Ecto neural progenitor cell (in vitro differentiated cells): ENCODE measurements at places on chromosomes 12 and 14.

- no peak for DNase-seq
Measured at GRCh38 chr12:12507121-12507520, 55.5 kb downstream of the DUSP16 start.

DNA sequence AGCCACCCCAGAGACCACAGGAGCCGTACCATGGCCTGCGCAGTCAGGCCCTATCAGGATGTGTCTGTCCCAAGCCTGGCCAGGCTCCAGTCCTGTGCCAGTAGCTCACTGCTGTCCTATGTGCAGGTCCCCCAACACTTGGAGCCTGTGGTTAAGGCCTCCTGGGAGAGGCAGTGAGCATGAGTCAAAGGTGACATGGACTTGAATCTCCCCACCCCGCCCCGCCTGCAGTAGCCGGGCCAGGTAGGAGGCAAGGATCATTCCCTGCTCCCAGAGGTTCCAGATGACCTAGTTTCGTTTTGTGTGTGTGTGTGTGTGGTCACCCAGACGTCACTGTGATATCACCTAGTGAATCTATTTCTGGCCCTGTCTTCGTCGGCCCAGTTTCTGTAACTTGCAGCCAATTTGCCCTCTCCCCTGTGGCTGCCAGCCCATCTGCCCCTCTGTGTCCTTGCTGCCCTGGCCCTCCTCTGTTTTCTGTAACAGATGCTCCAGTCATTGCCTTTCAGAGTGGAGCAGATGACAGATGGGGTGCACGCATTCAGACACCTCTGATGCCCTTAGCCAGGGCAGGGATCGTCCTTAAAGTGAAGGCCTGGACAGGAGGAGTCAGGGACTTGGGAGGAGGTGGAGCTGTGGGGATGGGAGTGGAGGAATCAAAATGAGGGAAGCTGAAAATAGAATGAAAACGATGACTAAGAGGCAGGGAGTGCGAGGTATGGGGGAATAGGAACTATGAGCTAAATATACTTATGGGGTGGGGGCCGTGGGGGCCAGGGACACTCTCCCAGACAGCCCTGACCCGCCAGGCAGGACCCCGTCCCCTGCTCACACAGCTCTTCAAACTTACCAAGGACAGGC lies 37.4 kb downstream of the SLC6A12 start:
- DNase-seq: no peak

DNA sequence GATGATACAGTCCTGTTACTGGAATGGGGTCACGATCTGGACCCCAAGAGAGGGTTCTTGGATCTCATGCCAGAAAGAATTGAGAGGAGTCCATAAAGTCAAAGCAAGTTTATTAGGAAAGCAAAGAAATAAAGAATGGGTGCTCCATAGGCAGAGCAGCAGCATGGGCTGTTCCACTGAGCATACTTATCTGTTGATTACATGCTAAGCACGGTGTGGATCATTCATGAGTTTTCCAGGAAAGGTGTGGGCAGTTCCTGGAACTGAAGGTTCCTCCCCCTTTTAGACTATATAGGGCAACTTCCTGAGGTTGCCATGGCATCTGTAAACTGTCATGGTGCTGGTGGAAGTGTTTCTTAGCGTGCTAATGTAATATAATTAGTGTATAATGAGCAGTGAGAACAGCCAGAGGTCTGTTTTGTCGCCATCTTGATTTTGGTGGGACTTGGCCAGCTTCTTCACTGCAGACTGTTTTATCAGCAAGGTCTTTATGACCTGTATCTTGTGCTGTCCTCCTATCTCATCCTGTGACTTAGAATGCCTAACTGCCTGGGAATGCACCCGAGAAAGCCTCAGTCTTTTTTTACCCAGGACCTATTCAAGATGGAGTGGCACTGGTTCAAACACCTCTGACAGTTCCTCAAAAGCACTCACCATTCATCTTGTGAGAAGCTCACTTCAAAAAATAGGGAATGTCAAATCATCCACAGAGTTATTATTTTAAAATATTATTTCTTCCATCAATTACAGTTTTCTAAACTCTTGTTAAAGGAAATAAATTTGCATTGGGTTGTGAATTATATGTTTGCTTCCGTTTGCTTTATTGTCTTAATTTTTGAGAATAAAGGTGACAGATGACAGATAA lies 1358.8 kb upstream of the TMEM132C start:
- no peak for DNase-seq

- peak; percentile 39 for DNase-seq
Measured at GRCh38 chr12:49535921-49536525, 2.8 kb upstream of the KCNH3 start.

DNA sequence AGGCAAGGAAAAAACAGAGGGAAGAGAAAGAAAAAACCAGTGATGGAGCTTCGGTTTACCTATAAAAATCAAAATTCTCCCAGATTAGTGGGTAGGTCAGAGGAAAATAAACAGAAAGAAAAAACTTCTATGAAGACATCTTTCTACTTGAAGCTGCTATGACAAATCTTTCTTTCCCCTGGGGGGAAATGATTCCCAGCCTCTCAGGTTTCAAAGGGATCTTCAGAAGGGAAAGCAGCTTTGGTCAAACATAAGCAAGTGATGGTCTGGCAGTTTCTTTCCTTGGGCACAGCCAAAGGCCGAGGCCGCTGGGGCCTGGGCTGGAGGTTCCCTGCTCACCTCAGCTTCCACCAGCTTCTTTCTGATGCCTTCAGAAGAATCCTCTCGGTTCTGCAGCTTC lies 104.5 kb downstream of the PRKAB1 start:
- no peak for DNase-seq

DNA sequence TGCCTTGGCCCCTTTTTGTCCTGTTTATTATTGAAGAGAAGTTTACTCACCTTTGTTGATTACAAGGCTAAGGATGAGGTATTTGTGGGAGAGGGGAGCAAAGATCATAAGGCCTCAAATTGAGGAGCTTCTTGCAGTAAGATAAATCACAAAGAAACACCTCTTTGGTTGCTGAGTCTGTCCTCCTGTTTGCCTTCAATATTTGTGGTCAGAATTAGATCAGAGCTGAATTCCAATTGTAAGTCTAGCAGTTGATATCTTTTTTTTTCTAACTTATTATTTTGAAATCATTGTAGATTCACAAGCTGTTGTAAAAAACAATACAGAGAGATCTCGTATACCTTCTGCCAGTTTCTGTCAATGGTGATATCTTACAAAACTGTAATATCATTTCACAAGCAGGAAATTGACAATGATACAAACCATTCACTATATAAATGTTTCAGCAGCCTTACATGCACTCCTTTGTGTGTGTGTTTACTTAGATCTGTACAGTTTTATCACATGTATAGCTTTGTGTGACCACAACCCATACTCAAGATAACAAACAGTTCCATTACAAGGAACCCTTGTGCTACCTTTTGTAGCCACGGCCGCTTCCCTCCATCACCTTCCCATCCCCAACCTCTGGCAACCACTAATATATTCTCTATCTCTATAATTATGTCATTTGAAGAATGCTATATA lies 97.4 kb downstream of the KICS2 start:
- no peak for DNase-seq

- no peak for DNase-seq
Measured at GRCh38 chr14:35034440-35034833, 11.6 kb upstream of the FAM177A1 start.

DNA sequence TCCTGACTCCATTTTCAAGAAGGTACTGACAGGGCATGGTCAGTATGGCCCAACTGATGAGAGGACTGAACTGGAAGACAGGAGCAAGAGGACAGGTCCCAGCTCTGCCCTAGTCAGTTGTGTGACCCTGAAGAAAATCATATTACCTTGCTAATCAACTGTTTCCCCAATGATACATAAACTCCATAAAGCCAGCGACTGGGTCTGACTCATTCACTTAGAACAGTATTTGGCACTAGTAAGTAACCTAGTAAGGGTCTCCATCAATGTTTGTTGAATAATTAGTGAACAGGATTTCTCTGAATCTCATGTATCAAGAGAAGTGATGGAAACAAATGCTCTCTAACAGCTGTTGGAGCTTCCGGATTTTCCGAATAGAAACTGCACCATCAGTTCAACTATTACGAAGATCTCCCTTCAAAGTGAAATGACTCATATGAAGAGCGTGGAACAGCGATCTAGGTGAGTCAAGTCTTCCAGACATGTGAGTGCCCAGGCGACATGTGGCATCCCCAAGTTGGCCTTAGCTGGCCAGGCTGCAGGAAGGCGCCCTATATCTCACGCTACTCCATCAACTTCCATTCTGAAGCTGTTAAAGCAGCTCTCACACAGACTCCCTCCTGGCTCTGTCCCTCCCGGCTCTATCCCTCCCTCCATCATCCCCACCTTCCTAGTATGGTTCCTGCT lies 94.5 kb downstream of the TTC7B start:
- DNase-seq: no peak

- no peak for DNase-seq
Measured at GRCh38 chr12:6452944-6453630, 1.2 kb downstream of the TAPBPL start.
